Stimulated activated CD4-positive, alpha-beta T cell treated with anti-CD3 and anti-CD28 coated beads, Interleukin-12 subunit alpha, Interleukin-12 subunit beta, amount 100 ng/mL, for 48 hours (primary cell): ENCODE measurements at places on chromosomes 3 and 15.

- no peak for DNase-seq
Observed at GRCh38 chr3:70943886-70944285, 631.4 kb upstream of the MDFIC2 start.

GRCh38 chr3:37295925-37296324 is 121.5 kb upstream of the LRRFIP2 start:
- DNase-seq = no peak

DNA sequence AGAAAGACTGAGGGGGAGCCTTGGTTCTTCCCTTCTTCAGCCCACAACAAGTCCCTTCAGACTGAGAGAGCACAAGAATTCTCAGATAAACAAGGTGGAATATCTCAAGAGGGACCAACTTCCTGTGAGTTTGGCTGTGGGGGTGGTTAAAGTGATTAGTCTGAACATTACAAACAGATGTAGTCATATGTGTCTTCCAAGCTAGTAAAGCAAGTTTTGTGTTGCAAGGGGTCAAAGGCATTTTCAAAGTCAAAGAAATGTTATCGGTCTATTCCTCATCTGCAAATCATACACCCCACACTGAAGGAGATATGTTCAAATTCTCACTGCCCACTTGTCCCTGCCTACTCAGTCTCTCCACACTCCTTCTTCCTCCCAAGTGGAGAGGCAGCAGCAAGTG is 242.5 kb downstream of the FAM43A start:
- no peak for DNase-seq

DNA sequence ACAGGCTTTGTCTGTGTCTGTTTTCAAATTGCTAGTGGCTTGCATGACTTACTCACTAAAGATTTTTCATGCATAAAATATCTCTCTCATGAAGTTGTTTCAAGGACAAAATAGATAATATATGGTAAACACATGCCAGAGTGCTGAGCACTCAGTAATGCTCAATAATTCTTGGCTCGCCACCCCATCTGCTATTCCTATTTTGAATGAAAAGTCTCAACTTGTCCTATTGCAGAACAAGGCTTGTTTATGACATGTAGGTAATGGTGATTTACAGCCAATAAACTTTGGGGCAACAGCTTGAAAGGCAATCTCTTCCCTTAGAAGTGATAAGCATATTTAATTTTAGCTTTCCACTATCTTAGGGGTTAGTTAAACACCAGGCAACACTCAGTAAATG is 789.0 kb upstream of the ROBO1 start:
- no peak for DNase-seq

- DNase-seq = no peak
Observed at GRCh38 chr15:89781891-89782618, 5.9 kb downstream of the MESP2 start.

DNA sequence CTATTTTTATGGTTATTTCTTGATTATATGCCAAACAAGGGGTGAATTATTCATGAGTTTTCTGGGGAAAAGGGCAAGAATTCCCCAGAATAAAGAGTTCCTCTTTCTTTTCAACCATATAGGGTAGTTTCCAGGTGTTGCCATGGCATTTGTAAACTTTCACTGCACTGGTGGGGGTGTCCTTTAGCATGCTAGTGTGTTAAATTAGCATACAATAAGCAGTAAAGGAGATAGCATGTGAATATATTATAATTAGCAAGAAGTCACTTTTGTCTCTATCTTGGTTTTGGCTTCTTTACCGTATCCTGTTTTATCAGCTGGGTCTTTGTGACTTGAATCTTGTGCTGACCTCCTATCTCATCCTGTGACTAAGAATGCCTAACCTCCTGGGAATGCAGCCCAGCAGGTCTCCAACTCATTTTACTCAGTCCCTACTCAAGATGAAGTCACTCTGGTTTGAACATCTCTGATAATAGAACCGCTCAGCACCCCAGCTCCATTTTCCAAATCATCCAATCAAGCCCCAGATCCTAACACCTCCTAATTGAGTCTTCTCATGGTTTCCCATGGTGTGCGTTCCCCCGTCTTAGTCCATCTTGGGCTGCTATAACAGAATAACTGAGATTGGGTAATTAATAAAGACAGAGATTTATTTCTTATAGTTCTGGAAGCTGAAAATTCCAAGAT is 3.4 kb upstream of the SELENOT start:
- DNase-seq = no peak

DNA sequence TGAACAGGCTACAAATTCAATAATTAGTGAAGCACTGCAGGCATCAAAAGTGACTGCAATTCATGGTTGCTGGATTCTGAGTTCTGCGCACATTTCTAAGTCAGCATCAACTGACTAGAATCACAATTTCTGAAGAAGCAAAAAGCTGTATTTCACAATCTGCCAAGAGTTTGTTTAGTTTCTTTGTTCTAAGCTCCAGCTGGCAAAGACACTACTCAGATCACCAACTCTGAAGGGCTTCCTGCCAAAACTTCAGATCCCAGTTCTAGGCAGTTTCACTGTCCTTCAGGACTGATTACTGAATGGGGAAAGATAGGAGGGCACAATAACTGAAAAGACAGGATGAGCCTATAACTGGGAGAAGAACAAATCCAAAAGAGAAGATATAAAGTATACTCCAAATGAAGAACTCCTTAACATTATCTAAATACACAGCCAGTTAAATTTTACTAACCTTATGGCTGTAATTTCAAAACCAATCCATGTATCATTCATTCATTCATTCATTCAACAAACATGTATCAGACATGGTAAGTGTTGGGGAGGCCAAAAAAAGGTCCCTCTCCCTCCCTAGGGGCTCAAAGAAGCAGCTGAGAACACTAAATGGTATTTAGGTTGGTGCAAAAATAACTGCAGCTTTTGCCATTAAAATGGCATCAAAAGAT is 17.1 kb downstream of the TJP1 start:
- DNase-seq = no peak

- no peak for DNase-seq
Observed at GRCh38 chr15:48619446-48619845, 26.1 kb downstream of the FBN1 start.
